Activated naive CD8-positive, alpha-beta T cell treated with anti-CD3 and anti-CD28 coated beads for 36 hours (primary cell): ENCODE measurements at places on chromosomes 11 and 22. TPM values are rescaled to one million over a fixed set of nuclear protein-coding genes. Genes with fewer than 3 reads are reported as not detected.

The SLC22A12 gene
- not detected for total RNA-seq

The PRRG4 gene
- 0.90 TPM for total RNA-seq

The OR5M10 gene
- not detected for total RNA-seq

DNA sequence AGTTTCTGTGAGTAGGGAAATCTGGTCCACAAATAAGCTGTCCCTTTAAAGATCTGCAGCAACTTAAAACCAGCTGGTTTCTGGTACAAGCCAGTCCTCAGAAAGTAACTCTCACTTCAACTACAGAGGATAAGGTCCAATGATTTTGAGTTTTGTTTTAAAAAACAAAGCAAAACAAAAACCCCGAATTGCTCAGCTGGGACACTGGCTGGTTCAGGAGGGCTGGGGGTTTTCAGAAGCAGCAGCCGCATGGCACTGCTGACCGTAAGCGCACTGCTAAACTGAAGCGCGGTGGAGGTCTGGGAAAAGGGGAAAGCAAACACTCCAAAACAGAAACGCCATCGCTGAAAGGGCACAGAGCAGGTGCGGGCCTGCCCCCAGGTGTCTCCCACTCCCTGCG, 59.7 kb downstream of the MICAL3 start:
- no peak for DNase-seq

- DNase-seq, result no peak
Measured at GRCh38 chr22:30876221-30876751, 92.3 kb downstream of the MORC2 start.

GRCh38 chr22:39130152-39130704, 22.3 kb downstream of the CBX7 start:
- DNase-seq, result no peak

DNA sequence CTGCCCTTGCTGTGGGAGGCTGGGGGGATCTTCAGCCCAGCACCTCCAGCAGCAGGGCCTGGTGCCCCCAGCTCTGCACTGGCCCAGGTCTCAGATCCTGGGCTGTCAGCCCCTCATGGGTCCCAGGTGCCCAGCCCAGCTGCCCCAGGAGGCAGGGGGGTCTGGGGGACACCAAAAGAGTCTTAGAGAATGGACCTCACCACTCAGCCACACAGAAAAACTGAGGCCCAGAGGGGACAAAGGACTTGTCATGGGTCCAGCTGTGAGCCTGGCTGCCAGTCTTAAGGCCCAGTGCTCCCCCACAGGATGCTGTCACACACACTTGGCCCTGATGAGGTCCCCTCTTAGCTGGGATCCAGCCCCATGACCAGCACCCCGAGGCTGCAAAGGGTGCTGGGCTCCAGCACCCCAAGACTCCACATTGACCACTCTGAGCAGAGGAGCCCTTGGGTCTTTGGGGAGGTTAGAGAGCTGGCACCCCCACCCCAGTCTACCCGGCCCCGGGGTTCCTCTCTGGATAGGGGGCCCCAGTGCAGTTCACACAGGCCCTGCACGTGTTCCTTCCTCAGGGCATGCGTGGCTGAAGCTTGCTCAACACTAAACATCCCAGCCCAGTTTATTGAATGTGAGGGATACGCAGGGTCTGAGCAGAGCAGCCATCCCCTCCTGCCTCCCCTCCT, 54.4 kb downstream of the IGLL5 start:
- no peak for DNase-seq

DNA sequence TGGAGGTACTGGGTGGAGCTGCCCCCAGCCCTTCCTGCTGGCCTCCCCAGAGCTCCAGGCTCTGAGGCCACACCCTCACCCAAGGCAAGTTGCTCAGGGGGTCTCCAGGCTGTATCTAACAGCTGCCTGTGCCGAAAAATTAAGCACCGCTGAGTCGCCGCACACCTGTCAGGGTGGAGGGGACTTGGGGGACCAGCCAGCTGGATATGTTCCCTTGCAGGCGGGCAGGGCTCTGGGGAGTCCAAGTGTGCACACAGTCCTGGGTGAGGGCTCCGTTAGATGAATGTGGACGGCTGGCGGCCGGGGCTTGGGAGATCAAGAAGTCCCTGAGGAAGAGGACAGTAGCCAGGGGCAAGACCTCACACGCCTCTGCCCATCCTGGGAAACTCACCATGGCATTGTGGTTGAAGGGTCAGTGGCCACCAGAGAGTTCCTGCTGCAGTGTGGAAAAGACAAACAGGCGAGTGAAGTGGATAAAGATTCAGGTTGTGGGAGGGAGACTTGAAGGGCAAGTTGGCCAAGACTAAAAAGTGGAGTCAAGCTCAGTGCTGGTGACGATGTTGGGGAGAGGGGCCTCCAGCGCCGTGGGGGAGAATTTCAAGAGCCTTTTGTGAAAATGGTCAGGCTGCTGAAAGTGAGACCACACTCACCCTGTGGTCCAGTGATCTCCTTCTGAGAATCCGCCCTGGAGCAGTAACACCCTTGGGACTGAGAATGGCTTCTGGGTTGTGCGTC, 69.6 kb downstream of the CDKN1C start:
- DNase-seq, result no peak

DNA sequence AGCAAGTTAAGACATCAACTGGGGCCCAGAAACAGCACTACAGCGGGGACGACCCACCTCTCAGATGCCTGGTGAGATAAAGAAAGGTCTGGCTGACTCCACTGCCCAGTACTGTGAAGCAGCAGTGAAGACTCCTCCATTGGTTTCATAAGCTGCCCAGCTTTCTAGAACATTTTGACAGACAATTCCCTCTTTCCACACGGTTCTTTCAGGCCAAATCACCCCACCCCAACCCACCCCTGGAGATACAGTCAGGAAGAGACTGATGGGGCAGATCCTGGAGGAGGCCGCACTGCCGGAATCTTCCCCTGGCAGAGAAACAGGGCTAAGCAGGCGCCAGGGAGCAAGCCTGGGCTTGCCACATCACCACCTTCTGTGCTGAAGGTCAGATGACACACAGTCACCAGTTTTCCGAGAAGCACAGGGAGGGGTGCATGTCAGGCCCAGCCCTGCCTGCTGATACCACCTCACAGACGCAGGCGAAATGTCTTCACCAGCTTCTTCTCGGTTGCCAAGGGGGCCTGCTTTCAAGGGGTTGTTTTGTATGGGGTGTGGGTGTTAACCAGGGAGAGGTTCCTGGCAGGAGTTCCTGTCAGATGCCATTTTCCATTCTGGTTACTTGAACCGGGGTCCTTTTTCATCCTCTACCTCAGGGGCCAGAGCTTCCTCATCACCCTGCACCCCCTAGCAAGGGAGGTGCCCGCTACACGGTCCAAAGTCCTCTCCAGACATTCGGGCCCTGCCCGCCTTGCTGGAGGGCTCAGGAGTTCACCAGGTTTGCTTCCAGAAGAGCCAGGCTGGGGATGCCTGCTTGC, 1.4 kb upstream of the NEAT1 start:
- peak; percentile 90 for DNase-seq

GRCh38 chr11:123477205-123477907, 47.3 kb downstream of the GRAMD1B start:
- no peak for DNase-seq

GRCh38 chr11:10317776-10318526, 13.1 kb downstream of the ADM start:
- no peak for DNase-seq

DNA sequence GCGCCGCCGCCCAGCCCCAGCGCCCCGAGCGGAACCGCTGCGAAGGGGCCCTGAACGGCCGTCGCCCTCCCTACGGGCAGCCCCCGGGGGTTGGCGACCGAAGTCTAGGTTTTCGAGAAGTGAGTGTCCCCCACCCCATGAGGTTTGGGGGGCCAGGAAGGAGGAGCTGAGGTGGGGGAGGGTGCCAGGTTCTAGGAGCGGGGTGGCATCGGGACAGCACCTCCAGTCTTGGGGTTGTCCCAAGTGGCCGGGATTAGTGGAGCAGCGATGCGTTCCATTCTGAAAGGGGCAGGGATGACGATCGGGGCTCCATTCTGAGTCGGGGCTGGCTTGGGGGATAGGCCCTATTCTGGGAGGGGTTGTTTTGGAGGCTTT, 408 bp downstream of the PPP2R5B start:
- DNase-seq, result no peak

DNA sequence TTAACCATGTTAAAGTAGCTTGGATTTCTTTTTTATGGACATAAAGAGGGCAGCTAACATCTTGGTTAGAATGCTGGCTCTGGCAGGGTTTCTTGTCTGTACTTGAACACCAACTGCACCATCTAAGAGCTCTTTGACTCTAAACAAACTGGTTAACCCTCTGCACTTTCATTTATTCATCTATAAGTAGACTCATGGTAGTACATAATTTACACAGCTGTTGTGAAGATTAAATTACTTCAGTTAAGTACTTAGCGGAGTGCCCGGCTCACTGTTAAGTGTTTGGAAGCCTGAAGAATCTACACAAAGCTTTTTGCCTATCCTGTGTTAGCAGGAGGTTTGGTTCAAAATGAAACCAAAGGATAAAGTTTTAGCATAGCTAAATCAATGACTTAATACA, 846.2 kb upstream of the API5 start:
- DNase-seq, result no peak

DNA sequence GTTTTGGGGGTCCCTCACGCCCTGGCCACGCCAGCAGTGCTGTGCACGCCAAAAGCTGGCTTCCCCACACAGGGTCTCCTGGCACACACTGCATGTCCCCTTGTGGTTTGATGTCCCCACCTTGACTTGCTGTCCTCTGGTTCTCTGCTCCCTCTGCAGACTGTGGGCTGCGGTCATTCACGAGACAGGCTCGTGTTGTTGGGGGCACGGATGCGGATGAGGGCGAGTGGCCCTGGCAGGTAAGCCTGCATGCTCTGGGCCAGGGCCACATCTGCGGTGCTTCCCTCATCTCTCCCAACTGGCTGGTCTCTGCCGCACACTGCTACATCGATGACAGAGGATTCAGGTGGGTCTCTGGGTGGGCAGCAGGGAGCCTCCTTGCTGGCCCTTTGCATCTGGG, 40.2 kb downstream of the ST14 start:
- no peak for DNase-seq
